ENCODE measurements at places on chromosomes 3 and 15.

DNA sequence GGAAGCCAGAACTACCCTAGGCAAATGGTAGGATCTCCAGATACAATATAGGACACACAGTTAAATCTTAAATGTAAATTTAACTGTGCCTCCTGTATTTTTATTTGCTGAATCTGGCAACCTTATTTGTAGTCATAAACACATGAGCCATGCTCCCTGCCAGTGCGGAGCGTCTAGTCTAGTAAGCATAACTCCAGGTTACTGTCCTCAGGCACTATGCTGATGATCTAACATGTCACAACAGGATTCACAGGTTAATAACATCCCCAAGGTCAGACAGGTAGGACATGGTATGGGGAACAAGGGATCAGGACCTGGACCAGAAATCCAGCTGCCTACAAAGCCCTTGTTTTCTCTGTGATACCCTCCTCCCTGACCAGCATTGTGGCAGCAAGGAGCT is 305.1 kb downstream of the CACNA2D3 start:
- no peak for DNase-seq

DNA sequence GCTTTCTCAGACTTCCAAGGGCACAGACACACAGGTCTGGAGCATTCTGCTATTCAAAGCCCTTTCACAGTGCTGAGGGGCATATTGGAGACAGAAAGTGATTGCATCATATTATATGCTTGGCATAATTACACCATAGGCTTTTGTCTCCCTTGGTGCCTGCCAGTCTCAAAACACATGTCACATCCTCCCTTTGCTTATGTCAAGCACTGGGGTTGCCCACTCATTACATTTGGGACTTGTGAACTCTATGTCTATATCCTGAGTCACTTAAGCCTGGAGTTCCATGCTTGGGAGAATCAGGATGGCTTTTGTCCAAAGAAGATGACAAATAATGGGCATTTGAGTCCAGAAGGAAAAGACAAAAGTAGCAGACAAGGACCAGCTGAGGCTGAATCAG is 12.3 kb upstream of the PDZRN3 start:
- no peak for DNase-seq

DNA sequence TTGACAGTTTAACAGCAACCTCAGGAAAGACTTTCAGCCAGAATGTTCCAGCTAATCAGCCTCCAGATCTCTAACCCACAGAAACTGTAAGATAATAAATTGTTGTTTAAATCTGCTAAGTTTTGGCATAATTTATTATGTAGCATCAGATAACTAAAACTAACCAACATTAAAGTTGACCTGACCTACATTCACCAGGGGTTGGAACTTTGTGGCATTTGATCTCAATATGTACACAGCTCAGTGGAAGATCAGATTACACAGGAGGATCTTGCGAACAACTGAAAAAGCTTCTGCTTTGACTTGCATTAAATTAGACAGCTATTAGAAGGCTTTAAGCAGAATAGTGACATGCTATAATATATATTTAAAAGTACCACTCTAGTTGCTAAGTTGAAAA is 91.4 kb upstream of the POU1F1 start:
- no peak for DNase-seq

GRCh38 chr3:123046262-123047061 is 18.9 kb upstream of the SEMA5B start:
- DNase-seq = no peak

DNA sequence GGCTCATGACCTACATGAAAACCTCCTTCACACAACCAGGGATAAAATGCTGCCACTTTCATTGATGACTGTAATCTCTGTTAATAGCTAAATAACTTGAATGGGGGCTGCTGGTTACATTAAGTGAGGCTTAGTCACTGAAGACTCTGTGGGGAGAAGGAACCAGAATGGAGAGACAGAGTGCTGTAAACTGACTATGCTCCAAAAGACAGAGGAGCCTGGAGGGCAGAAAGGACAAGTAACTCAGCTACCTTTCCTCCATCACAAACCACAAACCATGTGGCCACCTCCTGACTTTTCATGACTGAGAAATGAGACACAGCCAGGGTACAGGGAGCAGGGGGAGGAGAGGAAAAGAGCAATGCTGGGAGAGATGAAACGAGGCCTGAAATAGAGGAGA is 97.1 kb upstream of the TRIM42 start:
- no peak for DNase-seq

- DNase-seq = peak; percentile 70
Observed at GRCh38 chr3:139299261-139300132, 44.3 kb upstream of the MRPS22 start.

DNA sequence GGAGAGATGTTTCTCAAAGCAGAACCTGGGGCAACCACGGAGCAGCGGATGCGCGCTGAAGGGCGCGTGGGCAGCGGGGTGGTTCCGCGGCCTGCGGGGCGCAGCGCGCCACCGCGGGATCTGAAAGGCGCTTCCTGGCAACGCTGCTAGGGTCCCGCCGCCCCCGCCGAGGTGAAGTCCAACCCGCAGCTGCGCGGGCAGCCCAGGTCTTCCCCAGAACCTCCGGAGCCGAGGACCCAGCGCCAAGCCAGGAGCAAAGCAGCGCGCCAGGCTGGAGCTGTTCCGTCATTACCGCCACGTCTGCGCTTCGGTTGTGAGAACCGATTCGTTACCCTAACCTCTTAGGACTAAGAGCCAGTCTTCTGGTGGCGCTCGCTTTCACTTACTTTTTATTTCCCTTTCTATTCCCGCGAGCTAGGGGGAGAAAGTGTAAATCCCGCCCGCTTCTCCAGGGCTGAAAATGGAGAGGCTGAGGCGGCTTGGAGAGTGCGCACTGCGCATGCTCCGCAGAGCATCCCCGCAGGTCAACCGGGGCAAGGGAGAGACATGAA is 3.2 kb upstream of the GABRG3 start:
- DNase-seq = peak; percentile 81

- no peak for DNase-seq
Observed at GRCh38 chr3:112738366-112738765, 97.4 kb upstream of the CCDC80 start.

DNA sequence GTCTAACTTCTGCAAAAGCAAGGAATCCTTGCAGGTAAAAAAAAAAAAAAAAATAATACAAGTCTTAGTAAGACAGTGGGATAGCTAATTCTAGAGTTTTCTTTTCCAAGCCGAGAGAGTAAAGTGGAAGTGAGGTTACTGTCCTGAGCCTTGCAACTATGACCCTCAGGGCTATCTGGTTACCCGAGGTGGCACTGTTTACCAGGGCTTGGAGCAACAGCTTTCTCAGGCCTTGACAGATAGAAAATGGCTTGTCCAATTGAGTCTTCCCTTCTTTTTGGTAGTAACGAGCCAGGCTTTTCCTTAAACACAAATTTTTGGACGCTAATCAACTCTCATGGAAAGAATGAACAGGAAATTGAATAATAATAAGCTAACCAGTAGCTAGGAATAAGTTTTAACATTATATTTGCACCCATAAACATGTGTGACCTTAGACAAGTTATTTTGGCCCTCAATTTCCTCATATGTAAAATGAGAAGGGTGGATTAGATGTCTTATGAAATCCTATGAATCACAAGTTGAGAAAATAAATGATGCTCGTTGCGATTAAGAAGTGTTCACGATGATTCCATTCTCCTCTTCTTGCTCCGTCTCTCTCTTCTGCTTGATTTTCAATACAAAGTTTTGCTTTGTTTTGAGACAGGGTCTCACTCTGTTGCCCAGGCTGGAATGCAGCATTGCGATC is 236.9 kb upstream of the KBTBD8 start:
- no peak for DNase-seq

- no peak for DNase-seq
Observed at GRCh38 chr3:45443459-45443858, 55.1 kb downstream of the LARS2 start.
